ENCODE measurements at places on chromosomes 16 and 17. TPM values are rescaled to one million over a fixed set of nuclear protein-coding genes. Genes with fewer than 3 reads are reported as not detected.
A peak's percentile ranks its signal among the peaks of the same experiment; 100 is the strongest.

The ATP2C2 gene
- 0.28 TPM for polyA plus RNA-seq

The HID1 gene
- 3.8 TPM for polyA plus RNA-seq

The ANKRD13B gene
- polyA plus RNA-seq = 0.06 TPM

The C16orf86 gene
- 2.6 TPM for polyA plus RNA-seq

The SAMD14 gene
- not detected for polyA plus RNA-seq

GRCh38 chr17:49342575-49342936 lies 19.5 kb downstream of the ZNF652 start:
- peak overlapping the region; percentile 63 for H3K27ac ChIP-seq
- DNase-seq = no peak
- H3K27me3 ChIP-seq = no peaks in the 10 kb centered on the region
- no peak overlapping the region for H3K4me3 ChIP-seq

DNA sequence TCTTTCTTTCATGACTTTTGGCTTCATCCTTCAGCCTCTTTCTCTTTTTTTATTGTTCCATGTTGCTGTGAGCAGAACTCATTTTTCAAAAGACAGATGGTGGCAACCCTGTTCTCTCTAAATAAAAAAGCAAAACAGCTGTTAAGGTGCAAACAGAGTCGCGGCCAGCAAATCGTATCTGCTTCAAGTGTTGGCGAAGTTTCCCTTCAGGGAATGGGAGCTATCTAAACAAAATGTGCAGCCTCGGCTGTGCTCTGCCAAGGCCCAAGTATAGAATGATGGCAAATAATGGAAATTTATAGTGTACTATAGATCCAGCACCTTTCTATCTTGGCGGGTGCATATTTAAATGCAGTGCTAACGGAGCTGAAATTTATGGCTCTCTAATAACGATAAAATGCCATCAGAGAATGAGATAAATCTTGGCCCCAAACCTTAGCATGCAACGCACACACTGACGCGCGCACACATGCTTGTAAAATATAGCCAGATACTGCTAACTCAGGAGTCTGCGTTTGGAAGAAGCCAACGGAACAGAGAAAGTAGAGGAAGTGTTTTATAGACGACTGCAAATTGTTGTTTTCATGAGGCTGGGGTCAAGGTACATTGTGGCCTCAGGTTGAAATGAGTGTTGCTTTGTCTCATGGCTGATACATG lies 315.5 kb upstream of the RBFOX1 start:
- no peaks in the 10 kb centered on the region for H3K27me3 ChIP-seq
- H3K4me3 ChIP-seq = no peak overlapping the region
- DNase-seq = no peak
- H3K27ac ChIP-seq = no peak overlapping the region
- H3K4me1 ChIP-seq = no peaks in the 10 kb centered on the region

GRCh38 chr17:57551321-57552079 lies 193.6 kb downstream of the CCDC182 start:
- no peak for DNase-seq
- no peaks in the 10 kb centered on the region for H3K27me3 ChIP-seq
- H3K27ac ChIP-seq = no peak overlapping the region
- no peaks in the 10 kb centered on the region for H3K4me1 ChIP-seq
